Activated CD8-positive, alpha-beta memory T cell treated with anti-CD3 and anti-CD28 coated beads for 1 hour (primary cell): ENCODE measurements at places on chromosomes 4 and X.

- DNase-seq: no peak
Observed at GRCh38 chr4:156053174-156053573, 99.5 kb upstream of the CTSO start.

- no peak for DNase-seq
Observed at GRCh38 chrX:155841232-155841631, 39.9 kb upstream of the VAMP7 start.

DNA sequence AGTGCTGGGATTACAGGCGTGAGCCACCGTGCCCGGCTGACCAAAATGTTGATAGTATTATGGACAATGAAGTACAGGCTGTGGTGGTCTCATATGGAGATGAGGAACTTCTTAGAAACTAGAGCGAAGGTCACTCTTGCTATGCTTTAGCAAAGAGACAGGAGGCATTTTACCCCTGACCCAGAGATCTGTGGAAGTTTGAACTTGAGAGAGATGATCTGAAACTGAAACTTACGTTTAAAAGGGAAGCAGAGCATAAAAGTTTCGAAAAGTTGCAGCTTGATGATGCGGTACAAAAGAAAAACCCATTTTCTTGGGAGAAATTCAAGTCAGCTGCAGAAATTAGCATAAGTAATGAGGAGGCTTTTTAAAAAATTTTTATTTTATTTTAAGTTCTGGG is 8.5 kb upstream of the CTAG2 start:
- DNase-seq: no peak

DNA sequence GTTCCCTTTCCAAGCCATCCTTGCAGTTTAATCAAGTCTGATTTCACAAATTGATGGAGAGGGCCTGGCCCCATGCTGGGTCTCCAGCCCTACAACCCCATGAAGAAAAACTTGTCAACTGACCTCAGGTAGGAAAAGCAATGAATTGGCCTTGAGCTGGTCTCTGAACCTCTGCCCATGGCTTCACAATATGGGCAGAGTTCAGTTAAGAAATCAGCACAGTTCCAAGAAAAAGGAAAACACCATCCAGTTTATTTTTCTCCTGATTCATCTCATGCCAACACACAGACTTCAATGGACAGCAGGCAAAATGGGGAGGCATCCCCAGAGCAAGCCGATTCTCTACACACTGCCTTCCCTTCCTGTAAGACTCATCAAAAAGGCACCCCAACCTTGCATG is 3.3 kb downstream of the RIPPLY1 start:
- DNase-seq: no peak
